ENCODE measurements at places on chromosomes 1 and 21.

GRCh38 chr1:25990702-25991395 is 7.0 kb downstream of the PAFAH2 start:
- no peak for DNase-seq

DNA sequence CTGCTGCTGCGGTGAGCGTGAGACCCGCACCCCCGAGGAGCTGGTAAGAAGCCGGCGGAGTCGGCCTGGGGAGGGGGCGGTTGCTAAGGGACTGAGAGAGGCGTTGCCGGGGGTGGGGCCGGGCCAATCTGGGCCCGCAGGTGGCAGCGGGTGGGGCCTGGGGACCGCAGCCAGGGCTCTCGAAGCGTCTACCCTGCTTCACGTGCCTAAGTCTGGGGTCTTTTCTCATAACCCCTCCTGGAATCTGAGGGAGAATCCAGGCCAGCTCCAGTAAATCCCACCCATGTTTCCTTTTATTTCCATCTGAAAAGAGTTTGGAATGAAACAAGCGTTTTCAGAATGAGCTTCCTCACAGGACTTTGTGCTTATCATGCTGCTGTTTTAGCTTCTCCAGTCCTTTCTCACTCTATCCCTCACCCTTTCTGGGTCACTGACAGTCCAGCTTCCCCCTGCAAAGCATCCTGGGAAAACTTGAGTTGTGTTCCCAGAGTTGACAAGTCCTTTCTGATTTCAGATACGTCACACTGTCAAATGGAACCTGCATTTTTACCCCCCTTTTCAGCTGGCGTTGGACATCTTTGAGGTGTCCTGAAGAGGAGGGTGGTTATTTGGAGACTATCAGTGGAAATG is 431 bp downstream of the CLCN6 start:
- DNase-seq, result no peak

GRCh38 chr1:182453631-182454030 is 3.7 kb downstream of the RGSL1 start:
- no peak for DNase-seq

DNA sequence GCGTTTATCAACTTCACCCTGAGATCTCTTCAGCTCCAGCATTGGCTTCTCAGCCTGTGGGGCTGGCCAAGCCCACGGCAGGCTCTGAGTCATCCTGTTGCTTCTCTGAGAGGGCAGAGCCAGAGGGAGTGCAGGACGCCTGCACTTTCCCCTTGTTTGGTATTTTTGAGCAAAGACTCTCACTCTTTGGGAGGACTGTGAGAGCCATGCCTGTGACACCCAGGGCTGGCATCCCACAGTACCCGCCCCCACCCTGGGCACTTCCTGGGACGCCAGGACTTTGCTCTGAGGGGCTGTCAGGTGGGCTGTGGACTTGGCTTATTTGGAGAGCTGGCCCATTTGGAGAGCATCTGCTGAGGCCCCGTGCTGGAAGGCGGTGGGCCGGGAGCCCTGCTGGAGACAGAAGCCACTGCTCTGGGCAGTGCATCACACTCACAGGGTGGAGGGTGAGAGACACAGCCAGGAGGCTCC is 37.4 kb downstream of the VANGL1 start:
- peak; percentile 28 for DNase-seq

DNA sequence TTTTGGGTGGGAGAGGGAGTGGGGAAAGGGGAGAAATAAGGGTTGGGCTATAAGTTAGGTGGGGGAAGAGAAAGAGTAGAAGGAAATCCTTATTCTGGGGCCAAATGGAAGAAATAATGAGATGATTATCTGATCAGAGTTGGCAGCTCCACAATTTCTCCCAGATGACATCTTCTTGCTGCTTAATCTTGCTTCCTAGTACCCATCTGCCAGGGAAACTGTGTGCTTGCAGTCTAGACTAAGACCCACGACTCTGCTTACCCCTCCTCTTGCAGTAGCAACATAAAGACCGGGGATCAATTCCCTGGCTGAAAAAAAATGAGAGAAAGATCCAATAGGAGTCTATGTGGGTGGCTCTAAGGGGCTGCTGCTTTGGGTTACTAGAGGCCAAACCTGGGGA is 95.6 kb downstream of the PAPPA2 start:
- no peak for DNase-seq

- DNase-seq, result no peak
Observed at GRCh38 chr1:181397845-181398244, 85.5 kb upstream of the CACNA1E start.

- peak; percentile 24 for DNase-seq
Observed at GRCh38 chr1:226064816-226065248, 2.3 kb downstream of the H3-3A start.

- DNase-seq, result peak; percentile 41
Observed at GRCh38 chr1:178262120-178262500, 168.2 kb downstream of the RASAL2 start.

DNA sequence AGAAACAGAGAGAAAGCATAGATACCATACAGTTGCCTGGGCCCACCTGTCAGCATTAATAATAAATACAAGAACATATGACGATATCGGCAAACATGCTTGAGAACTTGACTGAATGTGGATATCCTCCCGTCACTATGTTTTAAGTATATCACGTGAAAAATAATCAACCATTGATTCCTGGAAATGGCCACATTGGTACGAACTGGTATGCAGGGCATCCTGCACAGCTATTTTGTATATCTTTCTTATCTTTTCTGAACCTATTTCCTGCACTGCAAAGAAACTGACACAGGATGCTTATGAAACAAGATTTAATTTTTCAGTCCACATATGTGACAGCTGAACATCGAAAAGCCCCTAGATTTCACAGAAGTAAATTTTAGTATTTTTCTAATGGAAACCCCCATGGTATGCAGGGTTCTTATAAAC is 22.8 kb upstream of the RGS1 start:
- no peak for DNase-seq

DNA sequence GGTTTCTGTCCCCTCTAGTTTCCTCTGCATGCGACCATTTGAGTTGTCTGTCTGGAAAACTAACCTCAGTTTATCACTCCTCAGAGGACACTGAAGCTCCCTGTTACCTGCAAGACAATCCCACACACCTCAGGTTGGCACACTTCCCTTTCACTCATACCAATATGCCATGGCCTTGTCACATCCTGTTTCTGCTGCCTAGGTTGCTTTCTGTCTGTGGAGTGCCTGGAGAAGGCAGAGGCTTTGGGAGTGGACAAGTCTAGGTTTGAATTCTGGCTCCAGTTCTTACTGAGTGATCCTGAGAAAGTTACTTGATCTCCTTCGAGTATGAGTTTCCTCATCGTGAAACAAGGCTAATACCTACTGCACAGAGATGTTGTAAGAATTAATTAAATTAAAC is 171.5 kb upstream of the CACYBP start:
- no peak for DNase-seq
